ENCODE measurements at places on chromosomes 16 and 17. TPM values are rescaled to one million over a fixed set of nuclear protein-coding genes. Genes with fewer than 3 reads are reported as not detected.

Gene ALOX15B
- total RNA-seq, result 53.5 TPM

Gene MT3
- total RNA-seq, result not detected

Gene SHCBP1
- 2.1 TPM for total RNA-seq

DNA sequence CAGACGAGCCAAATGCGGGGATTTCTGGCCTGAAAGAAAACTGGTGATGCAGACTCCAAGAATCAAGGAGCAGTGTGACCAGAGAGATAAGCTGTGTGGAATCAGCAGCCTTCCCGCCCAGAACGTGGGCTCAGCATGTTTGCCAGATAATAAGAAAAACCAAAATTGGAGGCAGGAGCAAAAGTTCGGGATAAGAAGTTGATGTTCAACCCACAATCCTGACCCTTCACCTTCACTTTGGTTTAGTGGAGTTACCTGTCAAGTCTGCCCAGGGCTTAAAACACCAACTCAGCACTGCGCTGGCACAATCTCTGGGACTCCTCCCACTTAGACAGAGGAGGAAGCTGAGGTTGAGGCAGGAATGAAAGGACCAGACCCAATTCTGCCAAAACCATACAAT lies 3.1 kb downstream of the SLC43A2 start:
- DNase-seq, result no peak

- DNase-seq, result no peak
Measured at GRCh38 chr16:52577130-52577706, 30.3 kb upstream of the TOX3 start.

DNA sequence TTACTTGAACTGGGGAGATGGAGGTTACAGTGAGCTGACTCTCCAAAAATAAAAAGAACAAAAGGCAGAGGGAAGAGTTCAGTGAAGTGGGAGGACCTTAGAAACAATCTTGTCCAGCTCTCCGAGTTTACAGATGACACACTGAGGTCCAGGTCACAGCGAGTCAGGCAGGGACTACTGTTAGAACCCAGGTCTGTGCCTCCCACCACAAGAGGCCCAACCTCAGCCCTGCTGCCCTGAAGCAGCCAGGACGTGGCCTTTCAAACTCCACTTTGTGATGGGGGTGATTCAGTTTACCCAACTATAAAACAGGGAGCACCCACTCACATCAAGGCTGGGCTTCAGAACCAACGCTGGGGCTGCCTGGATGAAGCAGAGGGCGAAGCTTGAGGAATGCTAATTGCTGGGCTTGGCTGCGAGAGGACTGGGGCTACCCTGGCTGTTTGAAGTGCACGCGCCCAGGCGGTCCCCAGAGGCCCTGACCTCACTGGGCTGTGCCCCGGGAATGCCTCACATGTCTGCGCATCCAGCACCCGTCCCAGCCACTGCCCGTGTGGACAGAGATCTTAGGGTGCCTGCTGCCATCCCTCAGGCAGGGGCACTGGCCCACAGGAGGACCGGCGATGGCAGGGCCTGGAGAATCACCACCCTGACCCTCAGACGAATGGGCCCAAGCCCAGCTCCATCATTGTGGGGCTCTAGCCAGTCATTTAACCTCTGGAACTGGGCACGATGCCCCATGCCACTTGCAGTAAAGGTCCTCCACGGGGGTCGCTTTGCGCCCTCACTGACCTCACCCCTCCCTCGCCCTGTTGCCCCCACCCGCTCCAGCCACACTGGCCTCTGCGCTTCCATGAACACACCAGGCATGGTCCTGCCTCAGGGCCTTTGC lies 11.4 kb downstream of the SLC5A10 start:
- no peak for DNase-seq

DNA sequence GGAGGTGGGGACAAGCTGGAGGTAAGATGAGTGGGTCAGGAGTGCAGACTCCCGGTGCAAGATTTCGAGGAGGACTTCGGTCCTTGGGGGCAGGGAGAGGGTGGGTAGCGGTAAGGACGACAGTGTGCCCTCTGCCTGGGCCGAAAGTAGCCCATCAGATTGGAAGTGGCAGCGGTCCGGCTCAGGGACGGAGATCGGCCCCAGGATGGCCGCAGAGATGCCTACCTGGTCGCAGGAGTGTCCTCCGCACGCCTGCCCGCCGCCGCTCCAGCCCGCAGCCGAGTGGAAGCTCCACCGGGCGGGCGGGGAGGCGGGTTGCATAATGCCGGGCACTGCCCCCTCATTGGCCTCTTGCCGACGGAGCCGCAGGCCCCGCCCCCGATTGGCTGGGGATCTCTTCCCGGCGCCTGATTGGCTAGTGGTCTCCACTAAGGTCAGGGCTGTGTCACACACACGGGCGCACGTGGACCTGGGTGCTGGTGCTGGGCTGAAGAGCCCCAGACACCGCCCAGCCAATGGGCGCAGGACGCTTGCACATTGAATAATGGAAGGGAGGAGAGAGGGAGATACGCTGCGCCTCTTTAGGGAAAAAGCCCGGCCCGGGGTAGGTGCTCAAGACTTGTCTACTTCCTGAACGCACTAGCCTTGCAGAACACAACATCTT lies at the start of gene PER1:
Gene PER1 (minus strand): TSS at position 293 of the 664 bp plus-strand sequence. CDS start 1,698 bp downstream, outside the sequence.
- DNase-seq, result peak; percentile 99

DNA sequence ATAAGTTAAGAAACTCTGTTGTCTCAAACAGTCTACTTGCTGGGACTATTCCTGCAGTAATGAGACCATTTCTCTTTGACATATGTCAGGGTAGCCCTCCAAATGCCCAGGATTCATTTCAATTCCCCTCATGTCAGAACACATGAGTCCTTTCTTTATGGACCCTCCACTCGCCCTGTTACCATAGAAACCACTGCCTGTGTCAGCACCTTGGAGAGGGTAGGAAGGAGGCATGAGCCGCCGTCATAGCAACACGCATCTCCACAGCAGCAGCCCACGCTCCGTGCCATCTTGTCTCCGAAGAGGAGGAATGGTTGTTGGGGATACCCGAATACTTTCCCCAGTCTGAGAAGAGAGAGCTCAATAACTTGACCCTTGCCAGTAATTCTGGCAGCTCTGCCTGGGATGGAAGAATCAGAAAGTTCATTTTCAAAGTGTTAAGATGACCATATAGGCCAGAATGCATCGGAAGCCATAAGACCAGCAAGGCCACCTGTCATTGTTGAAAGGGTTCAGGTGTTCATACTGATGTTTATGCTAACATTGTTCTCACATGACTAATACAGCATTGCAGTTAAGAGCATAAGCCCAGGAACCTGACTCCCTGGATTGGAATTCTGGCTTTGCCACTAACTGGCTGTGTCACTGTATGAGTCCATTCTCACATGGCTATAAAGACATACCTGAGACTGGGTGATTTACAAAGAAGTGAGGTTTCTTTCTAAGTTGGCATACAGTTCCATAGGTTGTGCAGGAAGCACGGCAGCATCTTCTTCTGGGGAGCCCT lies 141.3 kb downstream of the ABCC12 start:
- DNase-seq, result no peak

DNA sequence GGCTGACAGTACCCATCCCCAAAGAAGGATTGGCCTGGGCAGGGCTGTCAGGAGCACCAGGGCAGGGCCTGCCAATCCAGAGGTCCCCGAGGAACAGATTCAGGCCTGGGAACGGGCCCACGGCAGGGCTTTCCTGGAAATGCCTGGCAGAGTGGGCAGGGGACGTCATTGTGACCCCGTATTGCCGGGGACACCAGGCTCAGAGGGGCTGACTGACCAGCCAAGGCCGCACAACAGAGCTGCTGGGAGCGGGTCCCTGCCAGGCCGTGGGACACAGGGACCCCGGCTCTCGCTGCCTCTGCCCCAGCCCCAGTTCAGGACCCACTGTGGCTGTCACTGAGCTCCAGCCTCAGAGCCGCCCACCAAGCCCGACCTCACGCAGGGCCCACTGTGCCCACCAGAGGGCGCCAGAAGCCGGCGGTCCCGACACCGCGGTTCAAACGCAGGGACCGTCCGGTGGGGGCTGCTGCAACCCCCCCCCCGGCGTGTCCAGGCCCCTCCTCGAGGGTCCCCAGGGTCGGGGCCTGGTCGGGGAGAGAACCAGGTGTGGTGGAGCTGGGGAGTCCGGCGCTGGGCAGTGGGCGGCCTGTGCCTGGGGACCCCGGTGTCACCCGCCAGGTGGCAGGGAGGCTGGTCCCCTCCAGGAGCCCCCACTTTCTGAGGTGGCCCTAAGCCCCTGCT lies 15.2 kb upstream of the SSTR5 start:
- DNase-seq, result no peak

- no peak for DNase-seq
Measured at GRCh38 chr17:58005031-58005727, 1.9 kb downstream of the SRSF1 start.

GRCh38 chr16:55671206-55671973 lies 15.6 kb downstream of the SLC6A2 start:
- no peak for DNase-seq

DNA sequence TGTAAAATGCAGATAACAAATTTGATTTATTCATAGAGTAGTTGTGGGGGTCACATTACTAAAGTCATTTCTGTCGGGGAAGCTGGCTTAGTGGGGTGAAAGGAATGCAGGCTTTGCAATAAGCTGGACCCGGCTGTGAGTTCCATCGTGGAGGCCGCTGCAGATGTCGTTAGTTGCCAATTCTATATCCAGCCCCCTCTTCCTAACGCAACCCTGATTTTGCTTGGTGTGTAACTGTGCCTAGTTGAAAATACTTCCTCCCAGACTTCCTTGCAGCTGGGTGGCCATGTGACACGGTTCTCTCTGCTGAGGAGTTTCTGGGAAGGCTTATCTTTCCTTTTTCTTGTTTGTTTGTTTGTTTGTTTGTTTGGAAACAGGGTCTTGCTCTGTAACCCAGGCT lies 4.5 kb downstream of the MFSD6L start:
- no peak for DNase-seq

- no peak for DNase-seq
Measured at GRCh38 chr17:35892091-35893035, 12.2 kb upstream of the CCL5 start.
